ENCODE measurements at places on chromosomes 7 and 10.

DNA sequence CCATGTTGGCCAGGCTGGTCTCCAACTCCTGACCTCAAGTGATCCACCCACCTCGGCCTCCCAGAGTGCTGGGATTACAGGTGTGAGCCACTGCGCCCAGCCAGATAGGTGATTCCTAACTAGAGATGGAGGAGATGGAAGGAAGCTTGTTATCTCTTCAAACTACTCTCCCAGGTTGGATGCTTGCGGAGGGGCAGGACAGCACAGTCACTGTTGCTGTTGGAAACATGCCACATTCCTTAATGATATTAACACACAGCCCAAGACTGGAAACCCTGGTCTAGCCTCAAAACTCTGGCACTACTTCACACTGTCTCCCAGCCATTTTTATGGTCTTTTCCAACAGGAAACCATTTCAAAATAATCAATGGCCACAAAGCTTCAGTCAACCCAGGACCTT, 468.8 kb upstream of the NRP1 start:
- no peak for DNase-seq

DNA sequence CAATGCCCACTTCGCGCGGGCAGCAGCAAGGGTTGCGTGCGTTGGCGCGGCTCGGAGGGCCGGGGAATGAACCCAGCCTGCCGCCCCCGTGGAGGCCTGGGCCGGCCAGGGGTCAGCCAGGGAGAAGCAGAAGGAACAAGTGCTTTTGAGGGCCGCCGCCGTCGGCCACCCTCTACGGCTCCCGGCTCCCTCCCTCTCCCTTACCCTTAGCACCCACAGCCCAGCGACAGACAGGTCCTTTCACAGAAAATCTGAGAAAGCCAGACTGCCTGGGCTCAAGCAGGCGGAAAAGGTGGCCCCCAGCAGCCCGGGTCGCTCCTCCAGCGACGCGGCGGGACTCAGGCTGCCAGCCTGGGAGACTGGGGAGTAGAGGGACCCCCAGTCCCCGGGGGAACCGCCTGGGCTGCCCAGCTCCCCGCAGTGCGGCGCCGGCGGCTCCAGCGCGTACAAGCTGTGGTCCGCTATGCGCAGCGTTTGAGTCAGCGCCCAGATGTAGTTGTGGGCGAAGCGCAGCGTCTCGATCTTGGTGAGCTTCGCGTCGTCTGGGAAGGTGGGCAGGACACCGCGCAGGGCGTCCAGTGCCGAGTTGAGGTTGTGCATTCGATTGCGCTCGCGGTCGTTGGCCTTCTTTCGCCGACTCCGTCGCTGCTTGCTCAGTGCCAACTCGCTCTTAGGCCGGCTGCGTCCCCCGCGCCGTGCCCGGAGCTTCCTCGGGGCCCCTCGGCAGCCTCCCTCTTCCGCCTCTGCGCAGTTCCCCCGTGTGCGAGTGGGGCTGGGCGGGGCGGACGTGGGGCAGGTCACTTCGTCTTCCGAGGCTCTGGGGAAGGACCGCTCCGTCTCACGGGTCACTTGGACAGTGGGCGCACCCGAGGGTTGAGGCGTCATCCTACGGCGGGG, 815 bp downstream of the NEUROG3 start:
- no peak for DNase-seq

GRCh38 chr10:130498934-130499333, 362.7 kb downstream of the GLRX3 start:
- DNase-seq = no peak

DNA sequence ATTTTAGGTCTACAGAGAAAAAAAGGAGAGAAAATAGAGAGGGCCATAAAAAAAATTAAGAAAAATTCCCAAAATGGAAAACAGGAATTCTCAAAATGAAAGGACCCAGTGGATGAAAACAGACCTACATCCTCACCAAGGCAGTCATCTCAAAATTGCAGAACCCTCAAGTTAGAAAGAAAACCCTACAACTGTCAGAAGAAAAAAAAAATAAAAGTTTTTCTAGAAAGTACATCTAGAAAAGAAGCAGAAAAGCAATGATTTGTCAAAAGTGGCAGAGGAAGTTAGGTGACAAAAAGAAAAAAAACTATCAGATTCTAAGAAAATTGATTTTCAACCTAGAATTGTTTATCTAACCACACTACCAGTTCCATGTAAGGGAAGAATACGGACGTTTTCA, 167.6 kb upstream of the LRGUK start:
- no peak for DNase-seq

- no peak for DNase-seq
These were observed 200.3 kb upstream of the LYZL2 start for GRCh38 chr10:30829901-30830300.

- DNase-seq = no peak
These were observed 278.2 kb downstream of the PLXDC2 start for GRCh38 chr10:20094226-20094976.
